ENCODE measurements at places on chromosomes 4 and X.

DNA sequence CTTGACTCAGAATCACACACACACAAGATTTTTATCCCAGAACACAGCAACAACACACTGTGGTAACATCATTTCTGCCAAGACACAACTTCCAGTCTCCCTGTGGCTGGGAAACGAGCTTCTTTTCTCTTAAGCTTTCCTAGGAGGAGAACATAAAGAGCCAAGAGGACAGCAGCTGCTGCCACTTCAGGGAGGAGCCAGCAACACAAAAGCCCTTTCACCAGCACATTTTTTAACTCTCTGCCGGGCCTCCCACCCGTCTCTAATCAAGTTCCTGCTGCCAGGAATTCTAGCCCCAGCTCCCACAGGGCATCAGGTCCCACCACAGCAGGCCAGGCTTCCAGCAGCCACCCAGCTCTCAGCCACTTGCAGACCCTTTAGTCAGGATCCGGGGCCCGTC, 22.4 kb downstream of the FAT1 start:
- H3K4me1 ChIP-seq, result no peaks in the 10 kb centered on the region
- no peak overlapping the region for H3K27ac ChIP-seq
- no peaks in the 10 kb centered on the region for H3K27me3 ChIP-seq

- no peaks in the 10 kb centered on the region for H3K36me3 ChIP-seq
- H3K4me1 ChIP-seq, result peaks cover 25% of the 10 kb centered on the region
- peak; percentile 34 for DNase-seq
- H3K27me3 ChIP-seq, result peaks cover 36% of the 10 kb centered on the region
- H3K27ac ChIP-seq, result no peak overlapping the region
These were observed 55.1 kb upstream of the BCOR start for GRCh38 chrX:40152741-40153344.

GRCh38 chr4:81146466-81146865, 68.6 kb downstream of the PRKG2 start:
- no peak for DNase-seq
- no peak overlapping the region for H3K27ac ChIP-seq
- H3K4me1 ChIP-seq, result no peaks in the 10 kb centered on the region
- no peak overlapping the region for H3K4me3 ChIP-seq
- H3K36me3 ChIP-seq, result no peaks in the 10 kb centered on the region
- no peaks in the 10 kb centered on the region for H3K27me3 ChIP-seq

GRCh38 chrX:102063445-102064074, 61.9 kb upstream of the TCEAL2 start:
- no peak overlapping the region for H3K27ac ChIP-seq
- no peaks in the 10 kb centered on the region for H3K27me3 ChIP-seq
- H3K4me3 ChIP-seq, result no peak overlapping the region
- no peaks in the 10 kb centered on the region for H3K4me1 ChIP-seq
- DNase-seq, result no peak

- DNase-seq, result no peak
- H3K27me3 ChIP-seq, result no peaks in the 10 kb centered on the region
- H3K4me3 ChIP-seq, result no peak overlapping the region
- H3K27ac ChIP-seq, result no peak overlapping the region
These were observed 130.8 kb downstream of the ZAR1 start for GRCh38 chr4:48620831-48621230.

GRCh38 chr4:155400893-155401292, 24.1 kb upstream of the MAP9 start:
- H3K27ac ChIP-seq, result no peak overlapping the region

DNA sequence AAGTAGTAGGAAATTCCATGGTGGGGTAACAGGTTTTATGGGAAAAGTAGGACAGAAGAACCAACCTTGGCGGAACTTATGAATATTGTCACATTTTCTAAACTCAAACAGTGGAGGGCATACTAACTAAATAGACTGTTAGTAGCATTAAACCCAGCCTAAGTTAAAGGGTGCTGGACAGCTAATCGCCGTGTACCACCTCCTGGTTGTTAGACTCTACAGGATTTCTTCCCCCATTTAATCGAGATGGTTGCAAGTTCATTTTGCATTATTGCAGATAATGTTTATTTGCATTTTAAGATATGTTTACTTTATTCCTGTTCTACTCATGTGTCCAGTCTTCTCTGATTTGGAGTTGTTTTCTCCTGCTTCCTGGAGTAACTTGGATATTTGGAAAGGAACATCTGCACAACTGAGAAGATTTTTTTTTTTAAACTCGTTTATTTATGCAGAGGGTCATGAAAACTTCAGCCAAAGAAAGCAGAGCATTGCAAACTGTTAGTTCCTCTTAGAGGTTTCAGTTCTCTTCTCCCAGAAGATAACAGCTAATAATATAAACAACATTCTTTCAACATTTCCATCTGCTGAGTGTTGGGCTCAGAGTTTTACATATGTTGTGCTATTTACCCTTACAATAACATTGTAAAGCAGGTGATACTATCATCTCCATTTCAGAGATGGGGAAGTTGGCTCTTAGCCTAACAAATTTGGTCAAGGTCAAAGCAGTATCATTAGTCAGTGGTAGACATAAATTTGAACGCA, 51.5 kb upstream of the TBC1D9 start:
- H3K4me3 ChIP-seq, result no peak overlapping the region
- no peak overlapping the region for H3K27ac ChIP-seq
- H3K27me3 ChIP-seq, result peaks cover 11% of the 10 kb centered on the region
- H3K36me3 ChIP-seq, result no peaks in the 10 kb centered on the region
- no peaks in the 10 kb centered on the region for H3K4me1 ChIP-seq

GRCh38 chr4:2406920-2407319, 11.5 kb downstream of the ZFYVE28 start:
- peaks cover 34% of the 10 kb centered on the region for H3K4me1 ChIP-seq
- H3K27ac ChIP-seq, result no peak overlapping the region
- DNase-seq, result no peak
- peaks cover 50% of the 10 kb centered on the region for H3K27me3 ChIP-seq
- H3K4me3 ChIP-seq, result no peak overlapping the region

GRCh38 chrX:17553961-17554482, 179.0 kb downstream of the NHS start:
- no peaks in the 10 kb centered on the region for H3K36me3 ChIP-seq
- no peak for DNase-seq
- no peak overlapping the region for H3K27ac ChIP-seq
- H3K4me1 ChIP-seq, result peaks cover 7% of the 10 kb centered on the region
- peaks cover 3% of the 10 kb centered on the region for H3K27me3 ChIP-seq

GRCh38 chr4:144782345-144782744, 136.4 kb downstream of the HHIP start:
- no peaks in the 10 kb centered on the region for H3K36me3 ChIP-seq
- DNase-seq, result no peak
- H3K27me3 ChIP-seq, result no peaks in the 10 kb centered on the region
- H3K4me3 ChIP-seq, result no peak overlapping the region
- H3K27ac ChIP-seq, result no peak overlapping the region

DNA sequence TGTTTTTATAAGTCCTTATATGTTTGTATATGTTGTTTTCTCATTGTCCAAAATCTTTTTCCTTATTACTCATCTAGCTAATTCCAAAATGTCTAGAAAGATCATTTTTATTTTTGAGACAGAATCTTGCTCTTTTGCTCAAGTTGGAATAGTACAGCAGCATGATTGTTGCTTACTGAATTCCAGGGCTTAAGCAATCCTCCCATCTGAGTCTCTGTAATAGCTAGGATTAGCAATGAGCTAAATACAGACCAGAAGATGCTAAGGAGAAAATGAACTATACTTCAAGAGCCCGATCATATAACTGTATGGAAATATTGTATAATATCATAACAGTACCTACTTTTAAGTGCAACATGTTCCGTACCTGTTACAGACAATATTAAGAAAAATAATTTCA, 1027.0 kb downstream of the STIM2 start:
- no peaks in the 10 kb centered on the region for H3K4me1 ChIP-seq
- H3K4me3 ChIP-seq, result no peak overlapping the region
- H3K27me3 ChIP-seq, result no peaks in the 10 kb centered on the region
- DNase-seq, result no peak
- H3K36me3 ChIP-seq, result no peaks in the 10 kb centered on the region
